ENCODE measurements at places on chromosomes 2 and 18. TPM values are rescaled to one million over a fixed set of nuclear protein-coding genes. Genes with fewer than 3 reads are reported as not detected.

GRCh38 chr2:180289627-180290026, 282.5 kb upstream of the CWC22 start:
- H3K4me1 ChIP-seq = peaks cover 58% of the 10 kb centered on the region
- DNase-seq = no peak
- H3K36me3 ChIP-seq = no peaks in the 10 kb centered on the region
- H3K27me3 ChIP-seq = no peaks in the 10 kb centered on the region

The TCF23 gene
- total RNA-seq = not detected

GRCh38 chr2:27782701-27783100, 11.2 kb downstream of the MRPL33 start:
- DNase-seq = no peak
- H3K27ac ChIP-seq = no peak overlapping the region
- peaks cover 9% of the 10 kb centered on the region for H3K4me1 ChIP-seq
- no peak overlapping the region for H3K4me3 ChIP-seq
- peaks cover 13% of the 10 kb centered on the region for H3K36me3 ChIP-seq

DNA sequence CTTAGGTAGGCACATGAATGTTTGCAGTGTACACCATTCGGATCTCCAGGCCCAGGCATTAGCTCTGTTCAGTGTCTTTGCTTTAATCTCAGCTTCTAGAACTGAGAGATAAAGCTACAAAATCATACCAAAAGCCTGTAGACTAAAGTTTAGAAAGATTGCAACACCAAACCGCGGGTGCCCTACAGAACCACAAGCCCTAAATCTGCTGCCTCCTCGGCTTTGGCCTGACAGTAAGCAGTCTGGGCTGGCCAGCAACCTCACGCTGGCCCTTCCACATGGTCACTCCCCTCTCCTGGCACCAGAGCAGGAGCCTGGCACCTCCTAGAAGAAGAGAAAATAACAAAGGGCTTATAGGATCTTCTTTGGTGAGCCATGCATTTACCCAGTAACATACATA, 8.9 kb upstream of the OSR1 start:
- no peak overlapping the region for H3K4me3 ChIP-seq
- H3K27me3 ChIP-seq = peaks cover 50% of the 10 kb centered on the region

GRCh38 chr2:217790195-217790594, 212.6 kb downstream of the TNS1 start:
- H3K4me3 ChIP-seq = no peak overlapping the region
- DNase-seq = no peak

DNA sequence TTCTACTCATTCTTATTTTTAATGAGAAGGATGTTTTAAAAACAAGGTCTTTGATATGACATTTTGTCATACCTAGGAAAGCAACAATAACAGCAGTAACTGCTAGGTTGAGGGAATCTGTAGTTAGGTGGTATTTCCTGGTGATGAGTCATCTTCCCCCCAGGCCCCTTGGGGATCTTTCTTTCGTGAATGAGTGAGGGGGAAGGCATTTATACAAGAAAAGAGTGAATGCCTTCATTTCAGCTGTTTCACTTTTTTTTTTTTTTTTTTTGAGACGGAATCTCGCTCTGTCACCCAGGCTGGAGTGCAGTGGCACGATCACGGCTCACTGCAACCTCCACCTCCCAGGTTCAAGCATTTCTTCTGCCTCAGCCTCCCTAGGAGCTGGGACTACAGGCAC, 108.6 kb downstream of the MAP4K4 start:
- peaks cover 52% of the 10 kb centered on the region for H3K4me1 ChIP-seq
- DNase-seq = peak; percentile 31
- peak overlapping the region; percentile 50 for H3K27ac ChIP-seq
- peaks cover 22% of the 10 kb centered on the region for H3K36me3 ChIP-seq
- no peak overlapping the region for H3K4me3 ChIP-seq

- H3K4me3 ChIP-seq = no peak overlapping the region
- DNase-seq = no peak
- no peaks in the 10 kb centered on the region for H3K27me3 ChIP-seq
- no peak overlapping the region for H3K27ac ChIP-seq
- H3K4me1 ChIP-seq = peaks cover 12% of the 10 kb centered on the region
Observed at GRCh38 chr2:202717598-202718310, 83.0 kb downstream of the FAM117B start.

The RMDN2 gene
- total RNA-seq = 4.7 TPM

DNA sequence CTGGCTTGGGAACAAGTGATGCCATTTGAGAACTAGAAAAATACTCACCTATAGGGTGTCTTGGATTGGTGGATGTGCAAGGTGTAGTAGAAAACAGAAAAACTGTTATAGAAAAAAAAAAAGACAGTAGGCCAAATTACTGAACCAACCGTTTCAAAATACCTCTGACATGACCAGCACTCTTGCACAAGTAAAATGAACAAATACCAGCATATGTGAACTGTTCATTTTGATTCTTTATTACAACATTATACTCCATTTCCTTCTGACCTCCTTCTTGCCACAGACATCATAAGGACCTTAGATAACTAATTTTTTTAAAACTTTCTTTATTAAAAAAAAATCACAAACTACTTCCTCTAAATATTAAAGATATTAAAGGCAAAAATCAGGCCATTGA, 125.5 kb downstream of the ATAD2B start:
- H3K27ac ChIP-seq = no peak overlapping the region
- H3K36me3 ChIP-seq = no peaks in the 10 kb centered on the region
- H3K4me3 ChIP-seq = no peak overlapping the region
- no peaks in the 10 kb centered on the region for H3K27me3 ChIP-seq
- no peak for DNase-seq

The SLC11A1 gene
- 0.12 TPM for total RNA-seq

DNA sequence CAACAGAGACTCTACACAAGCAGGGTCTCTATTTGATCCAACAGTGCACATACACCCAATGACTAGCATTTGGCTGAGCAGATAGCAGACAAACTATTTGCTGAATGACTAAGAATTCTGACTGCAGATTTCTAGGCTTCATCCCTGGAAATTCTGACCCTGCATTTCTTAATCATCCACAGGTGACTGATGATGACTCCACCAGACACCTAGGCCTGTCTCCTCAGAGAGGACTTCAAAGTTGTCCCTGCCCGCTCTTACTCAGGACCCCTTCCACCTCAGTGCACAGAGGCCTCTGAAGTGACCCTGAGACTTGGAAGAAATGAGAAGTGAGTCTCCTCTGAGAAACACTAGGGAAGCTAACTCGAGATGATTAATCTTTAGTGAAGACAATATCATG, 51.3 kb downstream of the SEPTIN10 start:
- H3K4me1 ChIP-seq = peaks cover 22% of the 10 kb centered on the region
- no peak overlapping the region for H3K27ac ChIP-seq
- H3K36me3 ChIP-seq = peaks cover 20% of the 10 kb centered on the region
- H3K4me3 ChIP-seq = no peak overlapping the region

GRCh38 chr2:120029672-120030640, 17.1 kb downstream of the EPB41L5 start:
- no peaks in the 10 kb centered on the region for H3K36me3 ChIP-seq
- H3K27ac ChIP-seq = no peak overlapping the region
- H3K4me3 ChIP-seq = no peak overlapping the region
- H3K27me3 ChIP-seq = no peaks in the 10 kb centered on the region
- no peaks in the 10 kb centered on the region for H3K4me1 ChIP-seq

- H3K36me3 ChIP-seq = no peaks in the 10 kb centered on the region
- no peak for DNase-seq
- no peak overlapping the region for H3K27ac ChIP-seq
- no peaks in the 10 kb centered on the region for H3K4me1 ChIP-seq
- no peaks in the 10 kb centered on the region for H3K27me3 ChIP-seq
Observed at GRCh38 chr18:35122586-35123224, 81.5 kb downstream of the MAPRE2 start.

DNA sequence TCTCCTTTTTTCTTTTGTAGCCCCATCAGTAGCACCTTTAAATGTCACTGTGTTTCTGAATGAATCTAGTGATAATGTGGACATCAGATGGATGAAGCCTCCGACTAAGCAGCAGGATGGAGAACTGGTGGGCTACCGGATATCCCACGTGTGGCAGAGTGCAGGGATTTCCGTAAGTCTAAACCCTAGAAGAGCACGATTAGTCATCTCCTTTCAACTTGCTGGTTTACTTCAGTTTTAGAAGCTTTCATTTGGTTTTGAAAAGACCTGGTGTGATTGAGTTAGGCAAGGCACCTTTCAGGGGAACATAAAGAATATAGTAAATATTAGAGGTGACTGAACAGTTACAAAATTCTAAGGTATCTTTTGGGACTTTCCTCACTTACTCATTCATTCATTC, 72.2 kb upstream of the TMEM87B start:
- H3K27me3 ChIP-seq = no peaks in the 10 kb centered on the region
- H3K36me3 ChIP-seq = no peaks in the 10 kb centered on the region
- H3K4me3 ChIP-seq = no peak overlapping the region
- H3K4me1 ChIP-seq = peaks cover 28% of the 10 kb centered on the region

DNA sequence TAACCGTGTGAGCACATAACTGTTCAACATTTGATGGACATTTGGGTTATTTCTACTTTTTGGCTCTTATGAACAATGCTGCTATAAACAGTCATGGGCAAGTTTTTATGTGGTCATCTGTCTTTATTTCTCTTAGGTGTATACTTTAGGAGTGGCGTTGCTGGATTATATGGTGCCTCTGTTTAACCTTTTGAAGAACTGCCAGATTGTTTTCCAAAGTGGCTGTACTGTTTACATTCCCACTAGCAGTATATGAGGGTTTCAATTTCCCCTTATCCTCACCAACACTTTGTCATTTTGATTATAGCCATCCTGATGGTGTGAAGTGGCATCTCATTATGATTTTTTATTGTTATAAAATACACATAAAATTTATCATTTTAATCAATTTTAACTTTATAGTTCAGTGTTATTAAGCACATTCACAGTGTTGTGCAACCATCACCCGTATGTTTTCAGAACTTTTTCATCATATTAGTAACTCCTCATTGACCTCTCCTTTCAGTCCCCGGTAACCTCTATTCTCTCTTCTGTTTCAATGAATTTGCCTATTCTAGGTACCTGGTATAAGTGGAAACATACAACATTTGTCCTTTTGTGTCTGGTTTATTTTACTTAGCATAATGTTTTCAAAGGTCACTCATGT, 55.4 kb downstream of the EML4 start:
- H3K27me3 ChIP-seq = no peaks in the 10 kb centered on the region
- H3K36me3 ChIP-seq = peaks cover 5% of the 10 kb centered on the region
- H3K4me3 ChIP-seq = no peak overlapping the region
- no peak for DNase-seq
- no peak overlapping the region for H3K27ac ChIP-seq
- peaks cover 22% of the 10 kb centered on the region for H3K4me1 ChIP-seq

The RGPD5 gene
- total RNA-seq = 19.8 TPM

The ASPRV1 gene
- total RNA-seq = 0.27 TPM

DNA sequence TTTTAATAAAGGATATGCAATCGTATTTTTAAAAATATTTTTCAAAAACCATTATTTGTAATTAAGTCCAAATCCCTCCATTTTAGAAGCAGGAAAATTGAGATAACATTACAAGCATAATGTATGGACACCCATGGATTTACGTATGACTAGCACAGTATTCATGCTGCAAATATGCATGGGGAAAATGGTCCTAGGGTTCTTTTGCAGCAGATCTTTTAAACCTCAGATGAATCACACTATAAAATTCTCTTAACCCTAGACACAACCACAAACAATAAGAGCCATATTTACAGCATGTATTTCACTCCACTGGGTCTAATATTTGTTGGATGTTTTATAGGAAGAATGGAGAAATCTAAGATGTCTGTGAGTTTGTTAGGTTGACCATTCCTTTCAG, 453.4 kb downstream of the TGIF1 start:
- DNase-seq = no peak
- no peaks in the 10 kb centered on the region for H3K36me3 ChIP-seq
- peaks cover 29% of the 10 kb centered on the region for H3K27me3 ChIP-seq
- peaks cover 18% of the 10 kb centered on the region for H3K4me1 ChIP-seq

The POTEE gene
- 0.17 TPM for total RNA-seq

GRCh38 chr2:170953941-170954340, 24.9 kb downstream of the GORASP2 start:
- H3K4me1 ChIP-seq = no peaks in the 10 kb centered on the region
- no peaks in the 10 kb centered on the region for H3K27me3 ChIP-seq
- H3K27ac ChIP-seq = no peak overlapping the region
- peaks cover 74% of the 10 kb centered on the region for H3K36me3 ChIP-seq
- no peak for DNase-seq

The RALB gene
- total RNA-seq = 40.2 TPM

DNA sequence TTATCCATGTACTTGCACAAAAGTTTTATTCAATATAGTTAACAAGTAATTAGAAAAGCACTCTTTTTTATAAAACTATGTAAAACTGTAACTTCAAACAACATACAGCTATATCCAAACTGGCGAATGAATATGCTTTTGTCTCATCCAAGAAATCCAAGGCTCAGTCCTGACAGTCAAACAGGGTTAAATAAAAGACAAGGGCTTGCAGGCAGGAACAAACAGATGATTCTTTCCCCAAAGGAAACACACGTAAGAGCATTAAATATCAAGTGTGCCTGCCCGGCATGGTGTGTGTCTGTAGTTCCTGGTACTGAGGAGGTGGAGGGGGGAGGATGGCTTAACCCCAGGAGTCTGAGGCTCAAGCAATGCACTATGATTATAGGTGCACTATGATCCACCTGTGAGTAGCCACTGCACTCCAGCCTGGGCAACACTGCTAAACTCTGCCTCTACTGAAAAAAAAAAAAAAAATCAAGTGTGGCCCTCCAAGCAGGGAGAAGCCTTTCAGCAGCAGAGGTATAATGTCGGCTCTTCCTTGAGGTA, 171.3 kb downstream of the DLGAP1 start:
- no peak overlapping the region for H3K4me3 ChIP-seq
- H3K27ac ChIP-seq = no peak overlapping the region
- no peak for DNase-seq
- H3K4me1 ChIP-seq = no peaks in the 10 kb centered on the region

The CTLA4 gene
- total RNA-seq = not detected

GRCh38 chr2:239770246-239770639, 254.9 kb downstream of the NDUFA10 start:
- H3K36me3 ChIP-seq = no peaks in the 10 kb centered on the region
- H3K27me3 ChIP-seq = peaks cover 52% of the 10 kb centered on the region
- H3K27ac ChIP-seq = no peak overlapping the region
- DNase-seq = no peak
- no peak overlapping the region for H3K4me3 ChIP-seq

GRCh38 chr18:12008842-12009580, 27.7 kb downstream of the IMPA2 start:
- no peaks in the 10 kb centered on the region for H3K4me1 ChIP-seq
- no peaks in the 10 kb centered on the region for H3K36me3 ChIP-seq
- no peak overlapping the region for H3K4me3 ChIP-seq
- H3K27me3 ChIP-seq = no peaks in the 10 kb centered on the region

GRCh38 chr2:26971911-26972786, 1.7 kb downstream of the MAPRE3 start:
- peaks cover 30% of the 10 kb centered on the region for H3K4me1 ChIP-seq
- no peak for DNase-seq
- no peak overlapping the region for H3K27ac ChIP-seq
- H3K36me3 ChIP-seq = peaks cover 18% of the 10 kb centered on the region

The MALL gene
- 72.6 TPM for total RNA-seq

GRCh38 chr2:167140767-167141166, 252.5 kb downstream of the XIRP2 start:
- peak; percentile 67 for DNase-seq
- peaks cover 30% of the 10 kb centered on the region for H3K4me1 ChIP-seq
- peak overlapping the region; percentile 46 for H3K4me3 ChIP-seq
- H3K27me3 ChIP-seq = no peaks in the 10 kb centered on the region

The CROCC2 gene
- total RNA-seq = not detected

- no peaks in the 10 kb centered on the region for H3K36me3 ChIP-seq
- H3K27me3 ChIP-seq = no peaks in the 10 kb centered on the region
- no peak overlapping the region for H3K4me3 ChIP-seq
- no peak for DNase-seq
- peaks cover 22% of the 10 kb centered on the region for H3K4me1 ChIP-seq
Observed at GRCh38 chr18:60246606-60247005, 126.0 kb downstream of the MC4R start.

GRCh38 chr2:66577321-66578053, 142.6 kb downstream of the MEIS1 start:
- peak; percentile 23 for DNase-seq
- H3K36me3 ChIP-seq = peaks cover 27% of the 10 kb centered on the region
- H3K27ac ChIP-seq = peak overlapping the region; percentile 56
- H3K4me1 ChIP-seq = peaks cover 26% of the 10 kb centered on the region
- H3K4me3 ChIP-seq = peak overlapping the region; percentile 72

The C2orf15 gene
- 6.9 TPM for total RNA-seq

Measured in Calu3 (cell line).